ENCODE measurements at places on chromosomes 2 and 18.

- no peak for DNase-seq
Observed at GRCh38 chr2:146438246-146438645, 1406.6 kb upstream of the ACVR2A start.

- DNase-seq, result no peak
Observed at GRCh38 chr2:229150317-229150716, 120.8 kb downstream of the PID1 start.

GRCh38 chr2:25078170-25079049 is 36.5 kb downstream of the EFR3B start:
- no peak for DNase-seq

GRCh38 chr18:65091744-65092329 is 659.0 kb upstream of the CDH7 start:
- DNase-seq, result no peak

DNA sequence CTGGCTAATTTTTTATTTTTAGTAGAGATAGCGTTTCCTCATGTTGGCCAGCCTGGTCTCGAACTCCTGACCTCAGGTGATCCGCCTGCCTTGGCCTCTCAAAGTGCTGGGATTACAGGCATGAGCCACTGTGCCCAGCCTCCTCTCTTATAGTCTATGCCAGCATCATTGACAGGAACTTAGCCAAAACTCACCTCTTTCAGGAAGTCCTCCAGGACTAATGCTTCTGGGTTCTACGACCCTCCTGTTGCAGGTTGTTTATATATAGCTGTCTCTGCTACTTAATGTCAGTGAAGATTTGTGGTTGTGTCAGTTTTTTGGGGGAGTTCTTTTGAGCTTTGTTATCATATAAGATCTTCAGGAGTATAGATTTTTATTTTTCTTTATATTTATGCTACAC is 112.1 kb upstream of the CDC42EP3 start:
- DNase-seq, result no peak

GRCh38 chr2:27988306-27988705 is 97.8 kb downstream of the BABAM2 start:
- no peak for DNase-seq

DNA sequence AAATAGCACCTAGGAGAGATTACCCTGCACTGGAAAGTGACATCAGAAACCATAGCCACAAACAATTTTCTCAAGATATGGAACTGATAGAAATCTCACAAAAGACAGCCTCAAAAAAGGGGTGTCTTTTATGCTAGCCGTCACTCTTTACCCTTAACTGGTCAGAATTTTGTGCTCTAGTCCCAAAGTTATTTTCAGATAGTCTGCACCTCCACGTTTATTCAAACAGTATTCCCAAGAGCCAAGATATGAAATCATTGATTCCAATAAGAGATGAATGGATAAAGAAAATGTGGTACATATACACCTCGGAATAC is 23.5 kb upstream of the PMAIP1 start:
- no peak for DNase-seq

GRCh38 chr2:150931451-150931850 is 330.2 kb downstream of the RBM43 start:
- no peak for DNase-seq

DNA sequence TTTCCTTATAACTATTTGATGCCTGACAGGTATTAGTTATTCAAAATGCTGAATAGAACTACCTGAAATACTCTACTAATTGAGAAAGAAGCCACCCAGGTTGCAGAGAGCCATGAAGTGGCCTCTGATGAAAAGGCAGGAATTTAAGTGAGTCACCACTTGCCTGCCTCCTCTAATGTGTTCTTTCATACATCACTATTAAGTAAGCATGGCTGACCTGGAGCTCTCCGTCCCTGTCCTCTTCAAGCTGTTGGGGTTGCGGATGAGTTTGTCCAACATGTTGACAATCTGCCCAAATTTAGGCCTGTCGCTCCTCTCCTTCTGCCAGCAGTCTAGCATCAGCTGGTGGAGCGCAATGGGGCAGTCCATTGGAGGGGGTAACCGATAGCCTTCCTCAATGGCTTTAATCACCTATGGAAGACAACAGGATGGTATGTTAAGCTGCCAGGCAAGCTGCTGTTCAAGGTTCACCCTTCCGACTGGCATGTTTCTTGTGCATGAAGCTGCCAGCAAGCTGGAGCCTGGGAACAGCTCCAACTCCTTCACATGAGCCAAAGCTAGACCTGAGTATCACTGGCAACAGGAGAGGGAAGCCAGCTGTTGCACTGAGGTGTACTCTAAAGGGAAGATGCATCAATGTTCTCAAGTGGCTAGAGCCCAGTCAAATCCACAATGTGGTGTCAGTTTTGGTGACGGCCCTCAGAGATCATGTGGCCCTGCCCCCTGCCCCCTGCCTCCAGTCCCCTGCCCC is 142.2 kb downstream of the EPHA4 start:
- no peak for DNase-seq

- no peak for DNase-seq
Observed at GRCh38 chr2:3857576-3857975, 154.2 kb downstream of the DCDC2C start.

All from GM12891 (cell line).